ENCODE measurements at places on chromosomes 4 and X. TPM values are rescaled to one million over a fixed set of nuclear protein-coding genes. Genes with fewer than 3 reads are reported as not detected.

CABS1 gene
- not detected for total RNA-seq

- H3K36me3 ChIP-seq, result no peaks in the 10 kb centered on the region
- DNase-seq, result no peak
- H3K27me3 ChIP-seq, result peaks cover 88% of the 10 kb centered on the region
- no peak overlapping the region for H3K27ac ChIP-seq
- H3K4me1 ChIP-seq, result peaks cover 33% of the 10 kb centered on the region
These were observed 71.8 kb downstream of the FBXO8 start for GRCh38 chr4:174211622-174212044.

DNA sequence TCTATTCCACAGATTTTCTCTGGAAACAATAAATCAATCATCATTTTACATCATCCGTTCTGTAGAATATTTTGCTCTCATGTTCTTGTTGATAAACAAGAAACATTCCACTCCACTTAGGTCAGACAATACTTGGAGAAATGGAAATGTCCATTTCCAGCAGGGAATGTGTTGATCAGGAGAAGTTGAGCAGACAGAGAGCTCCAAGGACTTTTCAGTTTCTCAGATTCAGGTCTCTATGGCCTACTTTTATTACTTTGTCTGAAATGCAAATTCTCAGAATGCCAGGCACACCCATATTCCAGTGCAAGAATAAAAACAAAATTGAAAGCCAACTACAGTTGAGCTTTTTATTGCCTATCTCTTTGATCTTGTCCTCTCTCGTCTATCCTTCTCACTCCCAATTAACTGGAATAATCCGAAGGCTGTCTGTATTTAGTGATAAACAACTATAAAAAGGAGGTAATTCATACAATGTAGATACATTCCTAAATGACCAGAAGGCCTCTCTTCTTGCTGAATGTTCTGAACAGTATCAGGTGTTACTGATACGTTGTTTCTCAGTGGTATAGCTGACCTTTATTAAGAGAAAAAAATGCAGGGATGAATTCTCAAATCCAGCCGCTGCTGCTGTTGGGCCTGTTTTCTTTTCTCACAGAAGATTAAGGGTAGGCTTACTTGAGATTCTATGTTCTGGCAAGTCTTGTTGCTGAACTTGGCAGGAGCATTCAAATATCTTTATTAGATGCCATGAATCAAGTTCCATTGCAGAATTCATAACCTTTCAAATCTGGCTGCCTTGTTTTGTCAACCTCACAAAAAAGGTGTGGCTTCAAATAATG lies 72.1 kb downstream of the HPGD start:
- H3K4me1 ChIP-seq, result peaks cover 4% of the 10 kb centered on the region
- no peaks in the 10 kb centered on the region for H3K36me3 ChIP-seq
- no peaks in the 10 kb centered on the region for H3K27me3 ChIP-seq
- H3K4me3 ChIP-seq, result no peak overlapping the region
- DNase-seq, result no peak

DNA sequence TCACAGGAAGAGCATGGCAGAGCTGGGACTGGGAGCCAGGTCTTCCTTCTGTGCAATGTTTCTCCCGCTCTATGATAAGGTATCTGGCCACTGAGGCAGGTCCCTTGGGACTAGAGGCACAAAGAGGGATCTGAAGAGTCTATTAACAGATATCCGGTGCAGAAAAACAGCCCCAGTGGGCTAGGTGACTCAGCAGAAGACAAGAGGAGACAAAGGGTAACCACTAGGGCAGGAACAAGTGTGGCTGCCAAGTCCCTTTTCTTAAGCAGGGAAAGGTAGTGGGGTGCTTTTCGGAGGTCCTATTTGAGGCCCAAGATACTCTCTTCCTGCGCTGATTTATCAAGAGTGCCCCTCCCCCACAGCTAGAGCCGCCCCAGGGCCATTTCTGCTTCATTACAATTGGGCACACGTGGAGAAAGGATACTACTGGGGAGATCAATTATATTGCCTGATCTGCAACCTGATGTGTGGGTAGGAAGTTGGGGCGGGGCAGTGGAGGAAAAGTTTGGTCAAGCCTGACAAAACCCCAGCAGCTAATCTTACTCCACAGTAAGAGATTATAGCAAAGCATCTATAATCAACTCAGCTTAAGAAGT lies at the start of gene DGAT2L6:
Gene DGAT2L6 (plus strand): TSS at position 546 of the 596 bp plus-strand sequence. CDS start 100 bp downstream, outside the sequence.
- peaks cover 7% of the 10 kb centered on the region for H3K4me1 ChIP-seq
- H3K27me3 ChIP-seq, result no peaks in the 10 kb centered on the region
- no peak within 1 kb of the TSS for H3K4me3 ChIP-seq
- H3K27ac ChIP-seq, result no peak within 1 kb of the TSS
- no peak for DNase-seq
- H3K36me3 ChIP-seq, result no peaks in the 10 kb centered on the region

TSPAN7 gene
- total RNA-seq, result 0.28 TPM
